ENCODE measurements at places on chromosomes 3 and 15.

- DNase-seq = no peak
Measured at GRCh38 chr15:53251996-53252395, 461.9 kb upstream of the ONECUT1 start.

DNA sequence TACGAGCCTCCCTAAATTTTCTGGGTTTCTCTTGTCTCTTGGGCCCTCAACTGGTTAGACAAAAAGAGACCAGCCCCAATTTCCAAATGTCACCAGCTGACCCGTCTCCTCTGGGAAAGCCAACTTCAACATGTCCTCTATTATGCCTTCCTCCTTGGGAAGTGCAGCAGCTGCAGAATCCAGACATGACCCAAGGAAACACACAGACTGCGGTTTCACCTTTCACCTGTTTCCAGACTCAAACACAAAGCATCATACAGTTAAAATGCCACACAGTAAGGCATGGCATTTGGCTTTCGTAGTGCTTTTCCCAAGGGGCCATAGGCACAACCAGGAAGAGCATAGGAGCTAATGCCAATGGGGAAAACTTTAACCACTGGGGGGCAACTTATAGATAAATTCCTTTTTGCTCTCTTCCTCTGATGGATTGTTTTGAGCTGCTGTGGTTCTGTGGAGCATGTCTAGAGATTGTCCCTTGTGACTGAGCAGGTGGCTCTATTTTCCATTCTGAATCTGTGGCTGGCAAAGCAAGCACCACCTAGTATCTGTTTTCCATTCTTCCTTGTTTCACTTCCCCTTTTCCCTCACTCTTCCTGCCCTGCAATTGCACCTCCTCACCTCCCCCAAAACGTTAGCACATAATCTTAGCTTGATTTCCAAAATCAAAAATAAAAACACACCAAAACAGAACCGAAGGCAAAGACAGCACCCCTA is 49.3 kb downstream of the HHLA2 start:
- DNase-seq = no peak

GRCh38 chr3:127787571-127788365 is 34.5 kb downstream of the MGLL start:
- DNase-seq = no peak

DNA sequence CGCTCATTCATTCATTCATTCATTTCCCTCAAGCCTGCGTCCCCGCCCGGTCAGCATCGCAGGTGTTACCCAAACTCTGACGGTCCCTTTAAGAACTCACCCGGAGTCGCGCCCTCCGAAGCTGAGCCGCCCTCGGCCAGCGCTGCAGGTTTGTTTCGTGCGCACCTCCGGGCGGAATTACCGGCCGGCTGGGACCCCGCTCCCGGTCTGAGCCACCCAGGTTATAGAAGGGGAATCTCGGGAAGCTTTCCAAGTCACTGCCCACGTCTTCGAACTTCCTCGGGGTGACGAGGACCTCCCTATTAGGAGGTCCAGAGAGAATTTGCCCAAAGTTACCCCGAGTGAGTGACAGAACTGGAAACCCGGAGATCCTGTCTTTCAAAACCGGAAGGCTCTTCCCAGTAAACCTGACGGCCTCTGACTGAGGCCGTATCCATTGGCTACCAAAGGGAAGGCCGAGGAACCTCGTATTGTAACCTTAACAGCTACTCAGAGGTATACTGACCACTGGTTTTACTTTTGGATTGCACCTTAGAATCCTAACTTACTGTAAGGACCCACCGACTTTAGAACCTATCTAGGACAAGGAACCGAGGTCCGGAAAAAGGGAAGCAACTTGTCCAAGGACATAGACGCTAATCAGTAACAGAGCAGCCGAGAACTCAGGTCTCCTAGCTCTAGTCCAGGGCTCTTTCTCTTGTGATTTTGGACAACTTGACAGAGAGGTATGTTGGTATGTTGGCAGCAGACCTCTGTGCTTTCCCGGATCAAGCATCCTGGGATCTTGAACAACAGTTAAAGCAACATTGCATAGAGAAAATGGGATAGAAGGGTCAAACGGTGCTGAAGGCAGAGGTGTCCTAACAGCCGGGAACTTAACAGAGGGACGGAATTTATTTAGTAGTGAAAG is 788 bp upstream of the DLG1 start:
- no peak for DNase-seq

DNA sequence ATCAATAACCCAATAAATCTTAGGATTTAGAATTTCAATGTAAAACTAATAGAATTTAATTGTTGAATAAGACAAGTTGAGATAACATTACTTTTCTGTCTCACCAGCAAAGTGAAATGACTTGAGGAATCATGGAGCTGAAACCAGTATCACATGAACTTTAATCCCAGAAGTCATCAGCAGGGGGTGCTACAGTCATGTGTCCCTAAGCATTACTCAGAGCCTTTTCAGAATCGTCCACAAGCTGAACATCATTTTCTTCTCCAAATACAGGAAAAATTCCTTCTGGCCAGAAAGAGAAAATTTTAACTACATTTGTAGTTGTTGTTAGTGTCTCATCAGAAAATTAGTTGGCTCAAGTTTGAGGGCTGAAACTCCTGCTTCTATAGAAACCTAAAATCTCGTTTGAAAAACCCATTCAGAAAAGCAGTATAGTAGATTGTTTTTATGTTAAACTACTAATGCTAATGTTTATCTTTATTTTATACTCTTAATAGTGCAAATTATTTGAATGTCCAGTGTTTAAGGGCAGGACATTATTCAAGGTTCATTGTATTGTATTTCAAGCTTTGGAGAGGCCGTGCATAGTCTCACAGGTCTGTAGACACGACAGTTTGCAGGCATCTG is 384.1 kb downstream of the PLOD2 start:
- peak; percentile 60 for DNase-seq

DNA sequence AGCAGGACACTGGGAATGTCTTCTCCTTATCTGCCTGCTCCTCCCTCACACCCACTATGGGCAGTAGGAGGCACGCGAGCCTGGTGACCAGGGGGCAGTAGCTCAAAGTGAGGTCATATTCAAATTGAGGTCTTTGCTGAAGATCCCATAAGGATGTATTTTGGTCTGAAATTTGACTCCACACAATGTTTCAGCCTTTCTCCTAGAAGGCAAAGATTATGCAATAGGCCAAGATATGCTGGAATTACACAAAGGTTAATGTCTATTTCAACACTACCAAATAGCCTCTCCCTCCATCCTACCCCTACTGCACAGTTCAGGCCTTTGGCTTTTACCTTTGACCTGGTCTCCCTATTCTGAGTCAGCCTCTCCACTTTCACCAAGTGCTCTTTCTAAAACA is 203.0 kb downstream of the TIGIT start:
- peak; percentile 57 for DNase-seq

GRCh38 chr3:125045965-125046364 is 9.8 kb downstream of the HEG1 start:
- peak; percentile 83 for DNase-seq

GRCh38 chr3:45181496-45181895 is 35.3 kb upstream of the CDCP1 start:
- DNase-seq = no peak

GRCh38 chr3:88311826-88312225 is 162.1 kb downstream of the C3orf38 start:
- no peak for DNase-seq

DNA sequence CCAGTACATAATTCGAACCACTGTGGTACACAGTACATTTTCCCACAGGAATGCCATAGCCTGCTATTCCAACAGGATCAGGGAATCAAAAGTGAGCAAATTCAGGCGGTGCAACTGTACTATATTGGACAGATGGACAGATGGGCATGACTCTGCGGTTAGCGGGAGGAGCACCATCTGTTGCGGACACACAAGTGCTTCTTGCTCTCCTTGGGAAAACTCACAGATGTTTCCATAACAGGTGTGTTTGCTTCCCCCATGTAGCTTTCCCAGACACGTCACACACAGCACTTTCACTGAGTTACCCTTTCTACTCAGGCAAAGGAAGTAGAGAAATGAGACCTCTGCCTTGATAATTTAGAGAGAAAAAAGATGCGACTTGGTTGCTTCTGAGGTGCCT is 325.1 kb upstream of the THBS1 start:
- DNase-seq = no peak

GRCh38 chr3:123349566-123350435 is 99.1 kb downstream of the ADCY5 start:
- no peak for DNase-seq

GRCh38 chr3:193974671-193975535 is 161.0 kb upstream of the HES1 start:
- no peak for DNase-seq

GRCh38 chr15:64807751-64808222 is 17.7 kb downstream of the PIF1 start:
- DNase-seq = no peak

DNA sequence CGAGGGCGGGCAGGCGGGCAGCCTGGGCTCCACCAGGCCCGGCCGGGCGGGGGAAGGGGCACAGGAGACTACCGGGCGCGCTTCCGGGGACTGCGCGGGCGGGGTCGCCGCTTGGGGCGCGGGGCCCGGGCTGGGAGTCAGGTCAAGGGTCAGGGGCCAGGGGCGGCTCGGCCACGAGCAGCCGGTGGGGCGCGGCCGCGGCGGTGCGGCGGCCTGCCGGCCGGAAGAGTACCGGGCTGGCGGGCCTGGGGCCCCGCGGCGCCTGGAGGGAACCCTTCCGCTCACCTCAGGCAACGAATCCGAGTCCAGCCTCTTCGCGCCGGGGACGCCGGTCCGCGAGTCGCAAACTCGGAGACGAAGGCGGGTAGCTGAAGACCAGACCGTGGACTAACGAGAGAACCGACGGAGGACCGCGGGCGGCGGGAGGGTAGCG is 225 bp downstream of the RHOA start:
- DNase-seq = no peak

DNA sequence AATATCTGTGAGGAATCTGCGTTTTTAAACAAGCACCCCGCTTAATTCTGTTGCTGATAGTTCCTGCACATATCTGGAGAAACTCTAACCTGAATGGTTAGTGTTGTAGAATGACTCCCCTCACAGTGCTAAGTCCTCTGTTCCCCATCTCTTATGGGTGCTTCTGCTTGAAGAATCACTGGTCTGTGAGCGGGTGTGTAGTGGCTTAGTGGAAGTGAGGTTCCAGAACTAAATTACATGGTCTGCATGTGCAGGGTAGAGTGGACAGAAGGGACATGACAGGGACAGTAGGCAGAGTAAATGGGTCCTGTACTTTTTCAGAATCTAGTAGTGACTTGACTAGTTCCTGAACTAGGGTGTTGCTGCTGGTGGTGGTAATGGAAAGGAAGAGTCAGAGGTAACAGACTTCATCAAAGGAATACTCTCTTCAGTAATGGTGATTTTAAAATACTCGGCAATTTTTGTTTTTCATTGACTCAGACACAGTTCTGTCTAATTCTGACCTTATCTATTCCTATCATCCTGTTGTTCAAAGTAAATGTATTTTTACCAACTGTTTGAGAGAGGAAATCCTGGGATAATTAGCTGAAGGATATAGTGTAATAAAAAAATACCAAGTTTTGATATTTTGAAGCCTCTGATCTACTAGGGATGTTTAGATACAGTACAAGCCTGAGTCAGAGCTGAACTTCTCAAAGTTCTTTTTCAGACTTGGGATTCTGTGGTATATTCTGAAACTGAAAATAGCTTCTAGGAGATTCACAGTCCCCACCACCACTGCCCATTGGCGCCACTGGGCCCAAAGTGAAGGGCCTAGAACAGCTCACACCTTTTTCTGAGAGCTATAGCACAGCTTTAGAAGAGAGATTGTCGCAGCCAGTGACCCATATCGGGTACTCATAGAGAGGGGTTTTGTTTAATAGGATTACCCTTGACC is 55.5 kb downstream of the FNDC3B start:
- peak; percentile 12 for DNase-seq

- no peak for DNase-seq
Measured at GRCh38 chr3:181741417-181741816, 29.7 kb downstream of the SOX2 start.

GRCh38 chr3:31696009-31696297 is 163.2 kb downstream of the STT3B start:
- DNase-seq = no peak

DNA sequence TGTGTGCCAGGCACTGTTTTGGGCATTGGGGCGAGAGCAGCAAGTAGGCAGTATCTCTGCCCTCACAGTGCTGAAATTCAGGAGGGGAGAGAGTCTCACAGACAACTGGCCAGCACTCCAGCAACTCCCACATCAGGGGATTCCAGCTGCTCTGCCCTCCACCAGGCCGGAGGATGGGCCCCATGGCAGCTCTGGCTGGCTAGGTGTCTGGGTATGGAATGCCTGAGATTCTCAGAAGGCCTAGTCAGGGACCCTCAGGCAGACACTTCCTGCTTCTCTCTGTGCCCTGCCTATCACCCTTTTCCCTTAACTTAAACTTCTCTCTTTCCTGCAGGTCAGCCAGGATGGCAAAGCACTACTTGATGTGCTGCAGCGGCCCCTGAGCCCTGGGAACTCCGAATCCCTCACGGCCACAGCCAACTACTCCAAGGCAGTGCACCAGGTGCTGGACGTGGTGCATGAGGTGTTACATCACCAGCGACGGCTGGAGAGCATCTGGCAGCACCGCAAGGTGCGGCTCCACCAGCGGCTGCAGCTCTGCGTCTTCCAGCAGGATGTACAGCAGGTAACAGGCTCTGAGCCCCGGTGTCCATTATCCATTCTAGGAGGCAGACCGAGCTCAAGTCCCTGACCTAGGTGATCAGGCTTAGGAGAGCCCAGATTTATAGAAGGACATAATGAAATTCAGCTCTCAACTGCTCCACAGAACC is 342.2 kb upstream of the ROPN1 start:
- no peak for DNase-seq

All from AG08395 (cell line).